Peyer's patch (tissue), 4 donors: ENCODE measurements at places on chromosomes 1 and 21. TPM values are rescaled to one million over a fixed set of nuclear protein-coding genes. Genes with fewer than 3 reads are reported as not detected.

Gene CYP4A22
- total RNA-seq: 0.88 TPM

Gene RABIF
- 7.5 TPM for total RNA-seq

Gene TCHHL1
- total RNA-seq: not detected

Gene SH3GLB1
- 46.6 TPM for total RNA-seq

Gene HSF2BP
- total RNA-seq: 0.67 TPM

Gene GPATCH2
- 23.1 TPM for total RNA-seq

Gene SPEN
- total RNA-seq: 94.9 TPM

Gene HP1BP3
- 292 TPM for total RNA-seq

Gene THEM5
- not detected for total RNA-seq

Gene FABP3
- total RNA-seq: not detected

Gene FCAMR
- total RNA-seq: 0.88 TPM

Gene TOR1AIP2
- total RNA-seq: 45.4 TPM

Gene EPHA10
- total RNA-seq: 63.1 TPM

Gene IRF6
- 9.9 TPM for total RNA-seq

Gene C1orf141
- total RNA-seq: not detected

Gene TSHB
- total RNA-seq: not detected

Gene LCE1E
- not detected for total RNA-seq

Gene SSBP3
- total RNA-seq: 19.0 TPM

Gene CFAP107
- total RNA-seq: not detected

Gene TRPM2
- 2.8 TPM for total RNA-seq

Gene CGN
- total RNA-seq: 180 TPM

Gene CRYBG2
- total RNA-seq: not detected

Gene FCRL4
- total RNA-seq: not detected

Gene NUF2
- total RNA-seq: 1.3 TPM

Gene ZNF670
- total RNA-seq: 5.8 TPM

Gene ITSN1
- total RNA-seq: 56.9 TPM

Gene TSACC
- total RNA-seq: not detected

Gene RPE65
- total RNA-seq: not detected

Gene C1orf87
- not detected for total RNA-seq

Gene TAF12
- 14.2 TPM for total RNA-seq
